ENCODE measurements at places on chromosomes 4 and X.

GRCh38 chrX:19535476-19535875, 20.2 kb upstream of the MAP3K15 start:
- DNase-seq, result no peak

GRCh38 chr4:146548443-146548842, 26.7 kb upstream of the SLC10A7 start:
- DNase-seq, result no peak

DNA sequence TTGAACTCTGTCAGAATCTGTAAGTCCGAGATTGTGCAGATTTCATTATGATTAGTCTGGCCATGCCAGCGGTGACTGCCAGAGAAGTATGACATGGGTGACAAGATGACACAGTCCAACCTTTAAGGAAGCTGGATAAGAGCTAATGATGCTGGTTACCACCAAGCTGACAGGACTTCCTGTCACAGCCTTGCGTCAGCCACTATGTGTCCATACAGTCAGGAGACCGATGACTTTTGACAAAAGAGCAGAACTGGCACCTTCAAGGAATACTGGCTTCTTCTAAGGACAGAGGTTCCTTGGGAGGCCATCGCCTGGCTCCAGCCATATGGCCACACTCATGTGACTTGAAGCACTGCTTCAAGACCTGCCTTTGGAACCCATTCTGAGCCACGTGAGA, 67.2 kb upstream of the TFDP3 start:
- DNase-seq, result no peak

- no peak for DNase-seq
Measured at GRCh38 chr4:8662776-8663175, 70.2 kb downstream of the CPZ start.

DNA sequence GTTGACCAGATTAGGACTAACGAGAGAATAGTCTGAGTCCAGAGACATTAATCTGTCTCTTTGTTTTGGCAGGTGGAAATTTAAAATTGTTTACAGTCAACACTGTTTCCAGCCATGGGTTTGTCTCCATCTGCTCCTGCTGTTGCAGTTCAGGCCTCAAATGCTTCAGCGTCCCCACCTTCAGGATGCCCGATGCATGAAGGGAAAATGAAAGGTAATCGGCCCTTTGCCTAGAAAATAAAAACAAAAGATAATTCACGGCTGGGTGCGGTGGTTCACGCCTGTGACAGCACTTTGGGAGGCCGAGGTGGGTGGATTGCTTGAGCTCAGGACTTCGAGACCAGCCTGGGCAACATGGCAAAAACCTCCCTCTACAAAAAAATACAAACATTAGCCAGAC, 815 bp downstream of the HCCS start:
- no peak for DNase-seq

- no peak for DNase-seq
Measured at GRCh38 chr4:6019316-6020263, 1.4 kb upstream of the C4orf50 start.

- no peak for DNase-seq
Measured at GRCh38 chr4:149403081-149403480, 412.6 kb downstream of the IQCM start.

DNA sequence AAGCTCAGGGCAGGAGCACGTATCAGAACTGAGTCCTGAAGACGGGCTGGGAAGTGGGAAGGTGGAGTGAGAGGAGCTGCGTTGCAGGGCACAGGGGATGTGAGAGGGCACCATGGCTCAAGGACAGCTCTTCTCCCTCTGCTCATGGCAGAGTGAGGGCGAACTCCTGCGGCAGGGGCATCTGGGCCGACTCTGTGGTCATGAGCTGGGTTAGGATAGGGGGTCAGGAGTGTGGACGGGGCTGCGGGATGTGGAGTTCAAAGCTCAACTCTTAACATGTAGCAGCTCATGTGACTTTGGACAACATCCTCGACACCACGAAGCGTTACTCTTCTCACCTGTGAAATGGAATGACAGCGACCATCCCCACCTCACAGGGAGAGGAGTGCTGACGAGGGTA, 19.4 kb upstream of the SORCS2 start:
- DNase-seq, result no peak

- DNase-seq, result no peak
Measured at GRCh38 chr4:81685104-81685503, 213.4 kb upstream of the RASGEF1B start.

DNA sequence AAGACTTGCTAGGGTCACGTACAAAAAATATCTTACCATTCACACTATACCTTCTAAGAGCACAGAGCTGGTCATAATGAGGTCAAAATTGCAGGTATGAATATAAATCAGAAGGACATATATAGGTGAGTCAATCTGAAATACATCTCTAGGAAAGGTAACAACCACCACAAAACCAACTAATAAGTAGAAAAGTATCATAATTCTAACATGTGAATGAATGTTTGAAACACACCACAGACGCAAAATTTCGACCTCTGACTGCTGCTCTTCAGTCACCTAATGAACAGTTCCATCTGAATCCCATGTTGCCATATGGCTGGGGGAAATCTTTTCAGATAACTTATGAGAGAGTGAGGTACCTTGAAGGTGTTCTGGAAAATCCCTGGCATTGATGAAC, 22.1 kb downstream of the STAP1 start:
- DNase-seq, result no peak

DNA sequence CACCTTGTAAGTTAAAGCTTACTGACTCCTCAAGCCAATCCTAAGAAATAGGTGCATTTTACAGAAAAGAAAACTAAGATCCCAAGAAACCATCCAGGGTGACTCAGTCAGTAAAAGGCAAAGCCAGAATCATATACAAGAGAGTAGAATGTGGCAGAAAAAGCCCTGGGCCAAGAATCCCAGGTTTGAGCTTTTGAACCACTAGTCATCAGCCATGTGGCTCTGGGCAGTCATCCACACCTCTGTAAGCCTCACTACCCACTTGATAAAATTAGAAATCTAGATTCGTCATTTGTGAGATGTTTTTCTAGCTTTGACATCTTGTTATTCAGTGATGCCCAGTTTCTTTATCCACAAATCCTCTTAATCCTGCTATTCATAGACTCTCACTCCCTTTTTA, 122.2 kb upstream of the PDE5A start:
- no peak for DNase-seq

GRCh38 chrX:120790118-120790517, 85.5 kb downstream of the CT47B1 start:
- DNase-seq, result no peak

GRCh38 chrX:41105005-41105404, 19.8 kb downstream of the USP9X start:
- DNase-seq, result no peak

DNA sequence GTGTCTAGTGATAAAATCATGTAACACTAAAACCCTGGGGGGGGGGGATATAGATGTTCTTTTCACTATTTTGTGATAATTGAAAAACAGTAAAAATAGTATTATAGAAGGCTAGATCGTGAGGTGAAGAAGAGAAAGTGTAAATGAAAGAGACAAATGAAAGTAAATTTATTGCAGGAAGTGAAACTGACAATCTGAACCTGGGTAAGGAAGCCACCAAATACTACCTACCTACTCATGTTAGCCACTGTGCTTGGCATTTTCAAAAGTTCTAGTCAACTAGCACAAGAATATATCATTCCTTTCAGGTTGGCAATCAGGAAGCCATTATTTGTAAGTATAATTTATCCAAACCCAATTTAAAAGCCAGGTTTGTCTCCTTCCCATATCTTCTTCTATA, 1366.1 kb downstream of the FAM133A start:
- no peak for DNase-seq

DNA sequence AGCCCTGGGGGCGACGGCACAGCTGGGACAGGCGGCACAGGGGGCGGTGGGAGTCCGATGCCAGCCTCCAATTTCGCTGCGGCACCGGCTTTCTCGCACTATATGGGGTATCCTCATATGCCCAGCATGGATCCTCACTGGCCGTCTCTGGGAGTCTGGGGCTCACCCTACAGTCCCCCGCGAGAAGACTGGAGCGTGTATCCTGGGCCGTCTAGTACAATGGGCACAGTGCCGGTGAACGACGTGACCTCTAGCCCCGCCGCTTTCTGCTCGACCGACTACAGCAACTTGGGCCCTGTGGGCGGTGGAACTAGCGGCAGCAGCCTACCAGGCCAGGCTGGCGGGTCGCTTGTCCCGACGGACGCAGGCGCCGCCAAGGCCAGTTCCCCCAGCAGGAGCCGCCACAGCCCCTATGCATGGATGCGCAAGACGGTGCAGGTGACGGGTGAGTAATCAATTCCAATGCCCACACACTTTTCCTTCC, 500 bp downstream of the CDX4 start:
- no peak for DNase-seq

- DNase-seq, result no peak
Measured at GRCh38 chr4:113973345-113973744, 6.1 kb downstream of the ARSJ start.

- no peak for DNase-seq
Measured at GRCh38 chr4:57080781-57081650, 29.2 kb downstream of the IGFBP7 start.

GRCh38 chr4:159269116-159269515, 166.2 kb downstream of the RAPGEF2 start:
- DNase-seq, result no peak

DNA sequence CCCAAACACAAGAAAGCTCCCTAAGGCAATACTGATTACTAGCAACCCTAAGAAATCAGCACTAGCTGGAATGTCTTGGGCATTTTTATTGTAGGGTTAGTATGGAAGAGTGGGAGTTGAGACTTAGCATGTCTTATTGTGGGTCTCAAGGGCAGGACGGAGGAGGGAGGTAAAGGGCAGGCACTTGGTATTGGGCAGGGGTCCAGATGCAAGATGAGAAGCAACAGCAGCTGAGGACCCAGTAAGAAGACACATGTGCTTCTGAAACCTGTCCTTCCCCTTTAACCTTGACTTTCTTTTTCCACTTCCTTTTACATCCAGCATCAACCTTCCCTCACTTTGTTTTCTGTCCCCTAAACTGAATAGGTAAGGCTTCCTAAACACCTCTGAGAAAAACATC, 37.4 kb downstream of the LARP7 start:
- DNase-seq, result no peak

- no peak for DNase-seq
Measured at GRCh38 chr4:38154681-38155588, 194.7 kb downstream of the PTTG2 start.

- peak; percentile 19 for DNase-seq
Measured at GRCh38 chr4:41887821-41888686, 47.2 kb upstream of the TMEM33 start.

- no peak for DNase-seq
Measured at GRCh38 chr4:136001791-136002190, 1530.5 kb downstream of the PCDH18 start.

- no peak for DNase-seq
Measured at GRCh38 chr4:120816296-120816965, 106.1 kb downstream of the PRDM5 start.

- no peak for DNase-seq
Measured at GRCh38 chr4:138901177-138901576, 114.4 kb upstream of the NOCT start.

DNA sequence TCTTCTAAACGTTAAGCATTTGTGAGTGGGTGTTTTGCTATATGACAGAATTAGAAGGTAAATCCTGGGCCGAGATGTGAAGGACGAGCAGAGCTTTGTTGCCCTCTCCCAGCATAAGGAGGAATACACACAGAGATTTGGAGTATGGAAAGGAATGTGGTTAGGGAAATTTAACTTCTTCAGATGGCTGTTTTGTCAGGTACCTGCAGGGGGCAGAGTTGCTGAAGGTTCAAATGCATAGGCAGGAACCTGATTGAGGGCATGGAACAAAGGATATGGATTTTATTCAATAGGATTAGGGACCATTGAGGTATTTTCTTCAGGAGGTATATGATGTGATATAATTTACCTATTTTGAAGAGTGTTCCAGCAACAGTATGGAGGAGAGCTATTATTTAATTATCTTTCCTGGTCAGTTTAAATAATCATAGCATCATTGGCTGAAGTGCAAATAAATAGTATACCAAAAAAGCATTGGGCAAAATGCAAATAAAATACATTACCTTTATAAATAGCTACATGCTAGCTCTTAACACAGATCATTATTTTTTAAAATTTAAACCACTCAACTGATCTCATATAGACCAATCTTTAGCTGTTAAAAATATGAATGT, 143.6 kb downstream of the SLIT2 start:
- DNase-seq, result no peak

DNA sequence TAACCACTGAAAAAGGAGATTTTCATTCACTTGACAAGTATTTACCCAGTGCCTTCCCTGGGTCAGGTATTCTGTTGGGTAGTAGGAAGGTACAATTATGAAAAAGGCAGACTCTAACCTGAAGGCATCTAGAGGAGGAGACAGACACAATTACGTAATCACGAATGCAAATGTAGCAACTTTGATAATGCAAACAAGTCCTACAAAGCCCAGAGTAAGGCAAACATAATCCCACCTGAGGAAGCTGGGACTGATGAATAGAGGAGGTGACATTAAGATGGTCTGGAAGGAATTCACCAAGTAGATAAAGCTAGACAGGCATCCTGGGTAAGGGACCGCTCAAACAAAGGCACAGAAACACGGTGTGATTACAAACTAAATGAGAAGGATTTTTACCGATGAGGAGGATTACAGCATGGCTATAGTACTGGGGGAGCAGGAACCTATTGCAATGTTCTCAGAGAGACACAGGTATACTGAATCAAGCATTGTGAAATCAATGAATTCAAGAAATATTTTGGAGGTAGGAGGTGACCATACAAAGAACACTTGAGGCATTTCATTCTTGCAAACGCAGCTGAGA, 37.1 kb downstream of the TMEM150C start:
- no peak for DNase-seq
